Upper lobe of right lung (tissue), 1 donor: ENCODE measurements at places on chromosomes 11 and 22. TPM values are rescaled to one million over a fixed set of nuclear protein-coding genes. Genes with fewer than 3 reads are reported as not detected.

DNA sequence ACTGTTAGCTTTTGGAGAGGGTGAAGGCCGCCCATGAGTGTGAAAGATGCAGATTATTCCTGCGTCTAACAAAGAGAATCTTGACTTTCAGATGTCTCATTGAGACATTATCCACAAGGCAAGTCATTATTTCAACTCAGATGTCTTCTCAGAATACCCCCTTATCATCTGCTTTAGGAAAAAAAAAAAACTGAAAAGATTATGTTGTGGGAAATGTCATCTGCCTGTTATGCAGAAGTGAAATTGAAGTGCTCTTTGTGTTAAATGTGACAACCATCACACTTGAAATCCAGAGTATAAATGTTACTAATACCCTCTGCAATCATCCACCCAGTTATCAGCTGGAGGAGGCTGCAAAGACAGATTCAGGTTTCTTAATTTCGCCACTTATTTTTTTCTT lies 239.6 kb downstream of the LARGE1 start:
- DNase-seq = no peak

DNA sequence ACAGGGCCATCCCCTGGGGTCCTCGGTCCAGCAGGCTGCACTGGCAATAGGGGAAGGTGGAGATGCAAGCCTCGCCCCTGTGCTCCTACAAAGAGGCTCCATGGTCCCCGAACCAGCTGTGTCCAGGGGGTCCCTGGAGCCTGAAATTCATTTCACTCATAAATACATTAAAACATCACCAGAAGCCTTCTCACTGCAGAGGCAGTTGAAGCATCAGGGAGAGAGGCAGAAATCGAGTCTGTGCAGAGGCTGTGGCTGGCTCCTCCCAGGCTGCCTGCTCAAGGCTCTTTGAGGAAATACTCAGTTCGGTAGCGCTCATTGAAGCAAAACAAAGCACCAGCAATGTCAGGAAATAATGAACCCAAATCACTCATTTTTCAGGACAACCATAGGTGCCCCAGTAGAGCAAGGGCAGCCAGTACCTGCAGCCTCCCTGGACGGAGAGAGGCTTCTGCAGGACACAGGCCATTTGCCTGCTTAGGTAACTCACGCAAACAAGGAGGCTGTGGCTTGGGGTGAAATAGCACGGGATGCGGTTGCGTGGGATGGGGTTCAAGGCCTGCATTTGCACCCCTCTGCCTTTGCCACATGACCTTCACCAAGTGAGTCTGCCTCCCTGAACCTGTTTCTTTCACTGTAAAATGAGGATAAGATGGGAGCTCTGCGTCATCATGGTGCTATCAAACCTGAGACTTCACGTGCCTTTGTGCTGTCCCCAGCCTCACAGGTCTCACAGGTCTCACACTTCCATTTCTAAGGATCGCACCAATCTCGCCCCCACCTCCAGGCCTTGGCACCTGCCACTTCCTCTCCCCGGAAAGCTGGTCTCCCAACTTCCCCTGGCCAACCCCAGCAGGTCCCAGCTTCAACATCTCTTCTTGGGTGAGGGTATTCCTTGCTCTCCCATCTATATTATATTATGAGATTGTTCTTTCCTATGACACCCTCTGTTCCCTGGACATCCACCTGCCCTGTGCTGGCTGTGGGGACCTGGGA lies 84.3 kb upstream of the SHISAL1 start:
- DNase-seq = peak; percentile 26

DNA sequence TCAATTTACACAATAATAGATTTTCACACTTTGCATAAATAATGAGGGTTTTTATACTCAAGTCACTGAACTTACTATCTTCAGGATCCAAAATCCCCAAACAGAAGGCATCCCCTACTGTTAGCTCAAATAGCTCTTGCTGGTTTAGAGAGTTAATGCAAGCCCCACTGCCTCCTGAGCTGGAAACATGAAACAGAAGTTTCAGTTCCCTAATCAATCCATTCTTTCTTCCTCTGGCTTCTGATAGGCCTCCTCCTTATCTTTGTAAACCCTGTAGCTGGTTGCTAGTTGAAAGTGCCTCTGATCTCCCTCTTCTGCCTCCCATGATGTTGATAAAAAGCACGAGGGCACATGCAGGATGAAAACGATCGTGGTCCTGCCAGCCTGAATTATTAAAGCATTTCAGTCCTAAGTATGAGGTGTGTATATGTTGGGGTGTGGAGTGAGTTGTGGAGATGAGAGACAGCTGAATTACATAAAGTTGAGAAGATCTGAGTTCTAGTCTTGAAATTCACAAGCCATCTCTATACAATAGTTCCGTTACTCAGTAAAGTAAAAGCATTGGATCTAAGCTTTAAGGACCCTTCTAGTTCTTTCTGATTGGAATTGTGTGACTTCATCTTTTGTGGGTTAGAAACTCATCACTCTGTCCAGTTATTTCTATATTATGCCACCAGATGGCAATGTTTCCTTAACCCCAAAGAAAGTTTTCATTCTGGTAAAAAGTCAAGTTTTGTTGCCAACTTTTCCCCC lies 35.0 kb upstream of the EHF start:
- no peak for DNase-seq

ART1 gene
- total RNA-seq = 0.29 TPM

CYP2D6 gene
- total RNA-seq = 1.0 TPM

TRIM29 gene
- total RNA-seq = 3.4 TPM

FREY1 gene
- 0.75 TPM for total RNA-seq
